Fibroblast of mammary gland (primary cell): ENCODE measurements at places on chromosomes 2 and 18.

DNA sequence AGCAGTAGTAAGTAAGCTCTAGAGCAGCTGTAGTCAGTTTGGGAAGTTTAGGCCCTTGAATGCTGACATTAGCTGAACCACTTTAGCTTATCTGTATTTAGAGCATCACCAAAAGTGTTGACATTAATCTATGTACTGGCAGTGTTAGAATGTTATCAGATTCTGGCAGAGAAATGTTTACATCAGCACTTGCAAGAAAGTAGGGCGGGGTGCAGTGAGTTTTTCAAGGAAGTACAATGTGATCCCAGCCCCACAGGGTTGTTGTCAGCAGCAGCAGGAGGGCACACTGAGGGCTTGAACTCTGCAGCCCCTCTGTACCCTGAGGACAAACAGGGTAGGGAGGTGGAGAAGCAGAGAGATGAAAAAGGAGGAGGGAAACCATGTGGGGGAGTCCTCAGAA lies 35.5 kb upstream of the RMP24 start:
- DNase-seq: no peak

GRCh38 chr2:236334122-236334876 lies 70.1 kb upstream of the ASB18 start:
- DNase-seq: peak; percentile 47

DNA sequence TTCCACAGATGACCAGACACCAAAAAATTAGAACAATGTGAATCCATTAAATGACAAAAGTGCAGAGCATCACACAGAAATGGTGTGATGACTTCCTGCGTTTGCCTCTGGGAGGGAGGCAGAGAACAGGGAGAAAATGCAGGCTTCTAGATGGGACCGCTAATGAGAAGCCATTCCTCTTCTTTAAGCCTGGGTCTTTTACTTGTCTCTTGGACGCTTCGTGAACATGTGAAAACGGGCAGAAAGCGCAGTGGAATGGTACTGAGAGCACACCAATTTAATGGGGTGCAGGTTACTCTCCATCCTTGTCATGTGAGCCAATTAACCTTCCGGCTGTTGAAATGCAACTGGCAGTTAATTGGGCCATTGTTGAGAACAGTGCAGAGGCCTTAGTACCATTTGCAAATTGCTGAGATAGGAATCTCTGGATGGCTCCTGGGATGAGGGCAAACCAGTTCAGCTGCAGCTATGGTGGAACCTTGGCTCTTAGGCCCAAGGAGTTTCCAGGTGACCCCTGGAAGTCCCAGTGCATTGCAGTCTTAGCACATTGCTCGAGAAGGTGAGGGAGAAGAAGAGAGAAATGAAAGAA lies 210.4 kb upstream of the CXCR4 start:
- no peak for DNase-seq

DNA sequence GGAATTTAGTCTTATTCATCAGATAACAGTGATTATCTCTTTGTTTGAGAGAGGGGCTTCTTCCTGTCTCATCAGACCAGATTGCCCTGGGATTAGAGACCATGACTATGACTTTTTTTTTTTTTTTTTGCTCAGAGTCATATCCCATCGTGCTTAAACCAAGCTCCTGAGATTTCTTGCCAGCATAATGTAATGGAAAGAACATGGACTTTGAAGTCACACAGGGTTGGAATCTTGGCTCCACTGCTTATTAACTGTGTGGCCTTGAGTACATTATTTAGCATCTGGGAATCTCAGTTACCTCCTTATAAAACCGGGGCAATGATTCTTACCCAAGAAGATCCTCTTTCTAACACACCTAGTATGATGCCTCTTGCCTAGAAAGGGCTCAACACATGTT lies 268.3 kb downstream of the DYSF start:
- DNase-seq: peak; percentile 30

DNA sequence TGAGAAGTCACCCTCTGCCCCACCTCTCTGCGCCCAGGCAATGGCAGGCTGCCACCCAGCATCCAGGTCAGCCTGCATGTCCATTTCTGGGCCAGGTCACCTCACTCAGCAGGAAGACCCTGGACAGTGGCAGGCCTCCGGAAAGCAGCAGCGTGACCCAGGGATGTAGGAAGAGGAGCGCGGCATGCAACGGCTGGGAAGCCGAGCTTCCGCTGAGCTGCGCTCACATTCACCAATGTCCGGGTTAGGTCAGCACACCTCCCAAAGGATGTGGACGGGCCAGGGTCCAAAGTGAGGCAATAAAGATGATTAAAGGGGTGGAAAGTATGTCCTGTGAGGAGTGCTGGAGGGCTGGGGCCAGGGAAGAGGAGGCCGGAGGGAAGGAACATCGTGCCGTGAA lies 174.5 kb downstream of the CTIF start:
- DNase-seq: peak; percentile 78
